ENCODE measurements at places on chromosomes 2 and 18.
A peak's percentile ranks its signal among the peaks of the same experiment; 100 is the strongest.

- no peak for DNase-seq
Measured at GRCh38 chr2:191117341-191117740, 33.5 kb downstream of the STAT4 start.

GRCh38 chr2:10002109-10002508 lies 41.2 kb upstream of the KLF11 start:
- no peak for DNase-seq

DNA sequence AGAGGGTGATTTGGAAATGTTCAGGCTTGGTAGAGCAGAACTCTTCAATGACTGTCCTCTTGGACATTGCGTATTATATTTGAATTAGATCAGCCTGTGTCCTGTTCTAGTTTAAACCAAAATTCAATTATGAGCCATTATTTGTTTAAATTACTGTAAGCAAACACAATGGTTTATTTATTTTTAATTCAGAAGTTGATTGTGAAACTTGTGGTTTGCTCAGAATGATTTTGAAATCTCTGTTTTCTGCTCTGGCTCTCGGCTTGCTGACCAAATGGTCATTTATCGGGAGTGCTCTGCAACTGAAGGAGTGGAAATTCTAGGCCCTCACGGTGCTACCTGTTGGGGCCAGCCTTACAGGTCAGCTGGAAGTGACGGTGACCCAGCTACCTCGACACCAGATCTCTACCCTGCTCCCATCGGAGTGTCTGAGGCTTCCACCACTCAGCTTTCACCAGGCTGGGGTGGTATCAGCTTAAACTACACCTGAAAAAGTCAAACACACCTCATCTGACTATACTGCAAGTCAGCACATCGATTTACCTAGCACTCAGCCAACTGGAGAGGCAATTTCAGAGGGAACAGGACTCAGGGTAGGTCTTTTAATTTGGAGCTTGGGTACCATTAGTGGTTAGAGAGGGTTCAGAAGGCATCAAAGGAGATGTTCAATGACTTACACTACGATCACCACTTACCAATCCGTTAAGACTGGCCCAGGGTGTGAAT lies 36.8 kb upstream of the GPD2 start:
- no peak for DNase-seq

DNA sequence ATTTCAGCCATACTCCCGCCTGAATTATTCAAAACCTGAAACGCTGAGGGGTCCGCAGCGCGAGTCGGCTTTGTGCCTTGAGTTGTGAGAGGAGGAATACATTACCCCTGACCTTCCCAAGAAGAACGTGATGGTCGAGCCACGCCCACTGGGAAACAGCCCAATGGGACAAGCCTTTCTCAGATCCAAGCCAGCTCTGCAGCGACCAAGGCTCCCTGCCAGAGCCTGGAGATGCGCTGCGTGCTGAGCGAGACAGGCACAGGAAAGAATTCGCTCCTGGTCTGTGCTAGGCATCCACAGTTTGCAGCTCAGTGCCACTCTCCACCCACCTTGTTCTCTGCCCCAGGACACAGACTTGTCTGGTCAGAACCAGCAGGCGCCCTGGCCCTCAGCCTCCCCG lies 74.1 kb upstream of the GLI2 start:
- DNase-seq = no peak

DNA sequence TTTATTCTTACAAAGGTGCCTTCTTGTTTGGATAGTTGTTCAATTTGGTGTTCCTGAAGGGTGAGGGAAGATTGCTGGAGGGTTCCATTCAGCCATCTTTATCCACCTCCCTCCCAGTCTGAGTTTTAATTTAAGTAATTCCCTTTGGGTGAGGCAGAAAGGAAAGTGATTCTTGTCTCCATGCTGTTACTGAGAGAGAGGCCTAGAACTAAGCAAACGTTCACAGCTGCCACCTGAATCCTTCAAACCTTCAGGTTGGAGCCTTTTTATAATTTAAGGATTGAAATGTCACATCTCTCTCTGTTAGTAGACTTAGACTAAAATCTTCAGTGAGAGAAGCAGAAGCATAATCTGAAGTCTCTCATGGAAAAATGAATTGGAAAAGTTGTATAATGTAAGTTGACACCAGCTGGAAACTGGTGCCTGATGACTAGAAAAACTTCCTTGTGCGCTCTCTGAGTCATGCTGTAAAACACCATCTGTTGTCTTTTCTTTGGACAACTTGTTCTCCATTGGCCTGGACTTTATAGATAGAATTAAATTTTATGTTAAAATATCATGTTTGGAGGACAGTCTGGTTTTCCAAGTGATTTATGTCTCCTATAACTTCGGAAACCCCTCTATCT lies 14.6 kb downstream of the STRADB start:
- no peak for DNase-seq

- DNase-seq = no peak
Measured at GRCh38 chr2:10894264-10894935, 17.3 kb upstream of the KCNF1 start.

GRCh38 chr2:151518802-151519201 lies 109.1 kb downstream of the RIF1 start:
- DNase-seq = no peak

GRCh38 chr2:28437149-28437835 lies 44.6 kb downstream of the FOSL2 start:
- DNase-seq = no peak

- no peak for DNase-seq
Measured at GRCh38 chr2:103773884-103774283, 1012.1 kb downstream of the TMEM182 start.

GRCh38 chr2:168456521-168457189 lies 583 bp downstream of the CERS6 start:
- DNase-seq = no peak

DNA sequence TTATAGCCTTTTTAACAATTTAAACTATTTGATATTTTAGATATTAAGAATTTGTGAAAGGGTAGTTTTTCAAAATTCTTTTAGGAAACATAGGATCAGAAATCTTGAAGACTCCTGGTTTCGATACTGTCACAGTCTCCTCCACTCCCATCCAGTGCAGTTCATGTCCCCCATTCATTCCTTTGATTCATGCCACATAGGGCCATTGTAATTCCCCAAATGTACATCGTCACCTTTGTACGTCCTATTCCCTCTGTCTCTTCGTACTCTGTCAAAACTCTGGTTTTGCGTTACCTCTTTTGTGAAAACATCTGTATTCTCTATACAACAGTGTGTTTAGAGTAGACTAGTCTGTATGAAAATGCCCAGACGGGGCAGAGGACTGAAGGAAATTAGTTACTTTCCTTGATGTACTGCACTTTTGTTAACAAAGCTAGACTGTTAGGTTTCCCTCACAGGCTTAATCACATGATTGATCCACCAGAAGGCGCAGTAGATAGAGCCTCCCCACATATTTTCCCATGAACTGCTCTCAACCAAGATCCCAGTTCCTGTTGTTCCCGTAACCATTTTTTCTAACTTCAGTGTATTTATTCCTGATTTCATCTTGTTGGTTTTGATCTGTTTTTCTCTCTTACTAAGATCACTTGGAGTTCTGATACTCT lies 2.5 kb downstream of the MRPL35 start:
- no peak for DNase-seq

DNA sequence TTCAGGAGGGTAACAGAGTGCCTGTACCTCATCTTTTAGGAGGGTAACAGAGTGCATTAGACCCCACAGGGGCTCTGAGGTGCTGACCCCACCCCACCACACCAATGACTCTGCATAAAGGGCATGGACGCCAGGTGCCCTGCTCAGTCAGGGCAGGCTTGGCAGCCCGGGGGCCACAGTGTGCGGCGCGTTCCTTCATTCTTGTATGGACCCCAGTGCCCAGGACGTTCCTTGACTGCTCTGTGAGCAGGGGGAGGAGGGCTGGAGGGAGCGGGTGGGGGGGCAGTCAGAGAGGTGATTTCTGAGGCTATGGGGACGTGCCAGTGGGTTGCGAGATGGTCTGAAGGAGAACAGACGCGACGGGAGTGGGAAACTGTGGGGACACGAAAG lies 168.7 kb upstream of the NCK2 start:
- no peak for DNase-seq

DNA sequence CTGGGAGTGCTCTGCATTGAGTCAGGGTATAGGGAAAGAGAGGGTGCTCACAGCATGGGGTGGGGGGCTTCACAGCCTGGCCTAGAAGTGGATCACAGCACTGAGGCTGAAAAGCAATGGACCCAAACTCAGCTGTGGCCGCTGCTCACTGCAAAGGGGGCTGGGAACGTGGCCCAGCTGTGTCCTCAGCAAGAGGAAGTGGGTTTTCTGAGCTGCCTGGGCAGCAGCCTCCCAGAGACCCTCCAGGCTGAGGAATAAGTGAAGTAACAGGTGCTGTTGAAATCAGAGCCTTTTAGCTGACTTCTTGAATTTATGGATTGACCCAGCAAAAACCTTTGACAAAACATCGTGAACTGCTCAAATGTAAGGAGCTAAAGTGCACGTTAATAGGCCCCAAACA lies 35.2 kb downstream of the PTGR3 start:
- DNase-seq = no peak

DNA sequence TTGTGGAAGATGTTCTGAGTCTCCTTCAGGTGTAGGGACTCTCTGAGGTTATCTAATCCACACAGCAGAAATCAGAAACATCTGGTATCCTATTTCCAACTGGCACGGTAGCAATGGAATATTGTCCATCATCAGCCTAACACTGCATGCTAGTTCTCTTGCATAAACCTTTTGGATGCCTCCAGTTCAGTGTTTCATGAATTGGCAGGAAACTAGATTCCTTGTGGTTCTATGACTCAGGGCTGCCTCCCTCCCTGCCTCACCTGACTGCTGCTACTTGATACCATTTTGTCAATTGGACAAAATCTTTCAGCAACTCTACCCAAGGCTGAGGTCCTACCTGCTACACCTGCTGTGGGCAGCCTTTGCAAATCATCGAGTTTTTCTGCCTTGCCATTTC lies 130.9 kb downstream of the TPGS2 start:
- no peak for DNase-seq

DNA sequence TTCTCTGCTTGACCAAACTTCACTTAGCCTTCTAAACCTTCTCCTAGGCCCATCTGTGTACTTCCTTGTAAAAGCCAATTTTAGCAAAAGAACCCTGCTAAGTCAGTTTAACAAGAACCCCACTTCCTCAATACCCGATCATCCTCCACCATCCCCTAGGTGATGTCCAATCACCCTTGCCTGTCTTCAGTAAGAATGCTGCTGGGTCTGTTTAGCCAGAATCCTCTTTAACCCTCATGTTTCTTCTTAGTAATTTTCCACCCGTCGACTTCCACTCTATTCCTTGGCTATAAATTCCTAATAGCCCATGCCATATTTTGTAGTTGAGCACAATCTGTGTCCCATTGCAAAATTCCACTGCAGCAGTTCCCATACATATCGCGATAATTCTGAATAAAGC lies 780.0 kb upstream of the RAB6C start:
- DNase-seq = no peak

DNA sequence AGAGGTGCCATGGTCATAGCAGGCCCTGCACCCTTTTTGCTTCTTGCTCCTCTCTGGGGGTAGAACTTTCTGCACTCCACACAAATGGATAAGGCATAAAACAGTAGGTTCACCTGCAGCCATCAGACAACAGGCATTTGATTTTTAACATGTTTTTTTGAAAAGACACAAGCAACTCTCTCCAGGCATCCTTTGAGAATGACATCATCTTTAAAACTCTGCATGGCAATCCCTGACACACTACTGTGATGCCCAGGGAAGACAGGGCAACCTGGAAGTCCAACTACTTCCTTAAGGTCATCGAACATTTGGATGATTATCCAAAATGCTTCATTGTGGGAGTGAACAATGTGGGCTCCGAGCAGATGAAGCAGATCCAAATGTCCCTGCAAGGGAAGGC lies 82.8 kb downstream of the SKA1 start:
- no peak for DNase-seq

DNA sequence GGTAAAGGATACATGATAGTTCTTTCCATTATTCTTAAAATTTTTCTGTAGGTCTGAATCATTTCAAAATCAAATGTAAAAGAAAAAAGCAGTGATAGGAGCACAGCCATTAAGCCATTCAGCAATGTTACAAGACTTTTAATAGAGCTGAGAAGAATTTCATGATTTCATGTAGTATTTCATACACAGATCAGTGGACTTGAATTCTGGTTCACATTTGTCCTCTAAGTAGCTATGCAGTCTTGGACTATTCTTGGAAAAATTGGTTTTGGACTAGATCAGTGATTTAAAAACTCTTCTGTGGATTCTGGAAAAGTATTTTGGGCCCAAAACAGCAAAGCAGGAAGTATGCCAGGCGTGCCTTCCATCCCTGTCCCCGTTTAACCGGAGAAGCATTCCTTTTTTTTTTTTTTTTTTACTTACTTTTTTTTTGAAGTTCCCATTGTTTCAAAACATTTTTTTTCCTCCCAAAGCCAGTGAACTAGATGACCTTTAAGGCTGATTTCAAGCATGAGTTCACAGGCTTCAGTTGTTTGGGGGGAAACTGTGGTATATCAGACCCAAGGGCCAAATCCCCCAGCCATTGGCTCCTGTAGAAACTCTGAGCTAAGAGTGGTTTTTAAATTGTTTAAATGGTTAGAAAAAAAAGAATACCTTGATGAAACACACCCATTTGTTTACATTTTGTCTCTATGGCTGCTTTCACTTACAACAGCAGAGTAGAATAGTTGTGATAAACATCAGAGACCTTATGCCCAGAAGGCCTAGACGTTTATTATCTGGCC lies 17.5 kb upstream of the POLI start:
- DNase-seq = no peak

DNA sequence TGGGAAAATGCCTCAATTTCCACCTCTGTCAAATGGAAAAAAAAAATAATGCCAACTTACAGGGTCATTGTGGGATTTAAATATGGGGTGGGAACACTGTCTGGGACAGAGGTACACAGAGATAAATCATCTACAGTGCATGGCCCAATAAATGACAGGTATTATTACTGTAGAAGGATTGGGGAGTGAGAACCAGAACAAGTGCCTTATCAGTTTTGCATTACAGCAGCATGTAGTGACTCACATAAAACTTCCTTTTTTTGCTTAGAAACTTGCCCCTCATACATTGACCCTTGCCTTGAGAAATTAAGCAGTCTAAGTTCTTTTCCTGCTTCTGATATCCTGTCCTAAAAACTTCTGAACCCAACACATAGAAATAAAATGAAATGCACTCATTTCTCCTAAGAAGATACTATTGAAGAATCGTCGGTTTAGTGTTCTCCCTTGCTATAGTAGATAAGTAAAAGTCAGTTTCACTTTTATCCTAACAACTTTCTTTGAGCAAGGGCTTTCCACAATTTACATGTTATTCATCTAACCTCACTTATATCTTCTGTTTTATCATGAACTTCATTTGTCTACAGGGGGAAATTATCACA lies 121.0 kb upstream of the HAAO start:
- DNase-seq = no peak

DNA sequence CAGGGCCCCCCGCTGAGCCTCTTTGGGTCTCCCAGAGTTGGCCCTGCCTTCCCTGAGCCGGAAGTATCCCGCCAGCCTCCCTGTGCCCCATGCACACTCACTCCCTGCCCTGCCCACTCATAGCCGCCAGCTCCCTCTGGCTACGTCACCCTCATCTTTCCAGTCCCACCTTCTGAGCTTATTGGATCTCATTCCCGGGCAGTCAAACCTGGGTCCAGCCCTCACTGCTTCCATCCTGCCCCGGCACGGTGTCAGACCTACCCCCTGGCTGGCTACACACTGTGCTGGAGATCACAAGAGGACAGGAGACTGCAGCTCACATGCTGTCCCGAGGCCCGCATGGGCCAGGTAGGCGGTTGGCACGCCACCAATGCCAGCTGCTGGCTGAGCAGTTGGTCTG lies 147.2 kb downstream of the ASB1 start:
- no peak for DNase-seq

GRCh38 chr2:163213661-163214081 lies 375.1 kb upstream of the KCNH7 start:
- DNase-seq = peak; percentile 44

All from T1000 (cell line).